ENCODE measurements at places on chromosomes 13 and 19.

- peak; percentile 38 for DNase-seq
These were observed 126.6 kb upstream of the UFM1 start for GRCh38 chr13:38223089-38223488.

- no peak for DNase-seq
These were observed 142.0 kb downstream of the DLEU7 start for GRCh38 chr13:50701469-50701868.

DNA sequence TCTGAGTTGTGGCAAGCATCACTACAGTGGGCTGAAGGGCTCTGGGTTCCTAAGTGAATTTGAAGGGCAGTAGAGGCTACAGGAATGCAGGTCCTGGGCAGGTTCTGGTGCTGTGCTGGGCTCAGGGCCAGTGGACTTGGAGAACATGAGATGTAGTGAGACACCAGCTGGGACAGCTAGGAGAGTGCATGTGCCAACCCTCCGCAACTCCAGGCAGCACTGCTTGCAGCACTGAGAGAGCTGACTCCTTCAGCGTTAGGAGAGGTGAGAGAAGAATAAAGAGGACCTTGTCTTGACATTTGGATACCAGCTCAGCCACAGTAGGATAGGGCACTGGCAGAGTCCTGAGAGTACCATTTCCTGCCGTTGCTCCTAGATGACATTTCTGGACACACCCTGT lies 739.9 kb upstream of the PRR20A start:
- no peak for DNase-seq

DNA sequence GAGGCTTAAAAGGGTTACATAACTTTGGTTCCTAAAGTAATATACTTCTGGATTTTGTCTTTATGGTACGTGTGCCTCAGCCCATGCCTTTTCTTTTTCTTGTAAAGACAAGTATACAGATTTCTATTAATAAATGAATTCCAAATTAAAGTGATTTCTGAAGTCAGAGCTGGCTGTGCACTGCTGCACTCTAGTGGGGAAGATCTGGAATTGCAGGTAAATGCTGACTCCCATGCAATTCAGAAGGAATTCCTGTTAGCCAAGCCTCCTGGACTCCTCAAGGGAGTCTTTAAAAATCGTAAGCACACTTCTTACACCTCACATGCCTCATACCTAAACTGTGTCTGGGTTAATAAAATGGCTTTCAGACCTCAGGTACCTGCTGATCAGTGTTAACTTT lies 118.4 kb upstream of the SLC7A1 start:
- DNase-seq = peak; percentile 20

GRCh38 chr19:40284501-40285352 lies at the start of gene AKT2:
TSS of gene AKT2 (minus strand) at chr19:40285345. CDS start at chr19:40265267, 20,078 bp downstream.
- DNase-seq = no peak

GRCh38 chr13:44140888-44141724 lies 232.5 kb upstream of the SERP2 start:
- peak; percentile 48 for DNase-seq

GRCh38 chr19:33453265-33453664 lies 68.3 kb downstream of the PEPD start:
- DNase-seq = no peak

- DNase-seq = no peak
These were observed 34.1 kb downstream of the ZNF823 start for GRCh38 chr19:11704626-11705025.

DNA sequence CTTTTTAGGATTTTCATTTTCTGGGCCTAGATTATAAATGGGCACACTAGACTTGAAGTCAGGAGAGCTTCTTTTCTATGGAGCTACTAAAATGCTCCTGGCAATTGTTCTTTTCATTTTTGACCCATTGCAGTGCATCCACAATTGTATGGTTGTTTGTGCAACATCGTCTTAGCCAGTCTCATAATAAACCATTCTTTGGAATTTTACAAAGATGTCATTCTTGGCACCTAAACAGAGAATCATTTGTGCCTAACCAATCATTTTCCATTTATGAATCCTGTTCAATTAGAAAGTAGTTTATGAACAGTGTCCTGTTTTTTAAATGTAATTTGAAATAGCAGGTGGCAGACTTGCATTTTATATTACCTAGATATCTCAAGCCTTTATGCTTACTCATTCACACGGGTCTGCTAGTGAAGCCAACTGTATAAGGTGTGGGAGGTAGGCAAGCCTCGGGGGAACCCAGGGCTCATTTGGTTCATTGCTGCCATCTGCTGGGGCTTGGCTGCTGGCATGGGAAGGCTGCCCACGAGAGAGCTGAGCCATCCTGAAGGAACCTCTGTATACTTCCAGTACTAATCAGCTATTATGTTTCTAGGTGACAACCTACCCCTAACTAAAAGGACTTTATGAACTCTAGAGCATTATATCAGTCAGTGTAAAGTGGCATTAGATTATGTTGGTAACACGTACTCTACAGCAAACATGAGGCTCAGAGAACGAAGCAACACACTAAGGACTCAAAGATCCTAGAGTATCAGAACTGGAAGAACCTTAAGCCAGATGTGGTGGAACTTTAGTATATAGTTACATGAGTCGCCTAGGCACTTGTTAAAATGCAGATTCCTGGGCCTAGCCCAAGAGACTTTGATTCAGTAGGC lies 60.0 kb downstream of the TPT1 start:
- DNase-seq = peak; percentile 91

DNA sequence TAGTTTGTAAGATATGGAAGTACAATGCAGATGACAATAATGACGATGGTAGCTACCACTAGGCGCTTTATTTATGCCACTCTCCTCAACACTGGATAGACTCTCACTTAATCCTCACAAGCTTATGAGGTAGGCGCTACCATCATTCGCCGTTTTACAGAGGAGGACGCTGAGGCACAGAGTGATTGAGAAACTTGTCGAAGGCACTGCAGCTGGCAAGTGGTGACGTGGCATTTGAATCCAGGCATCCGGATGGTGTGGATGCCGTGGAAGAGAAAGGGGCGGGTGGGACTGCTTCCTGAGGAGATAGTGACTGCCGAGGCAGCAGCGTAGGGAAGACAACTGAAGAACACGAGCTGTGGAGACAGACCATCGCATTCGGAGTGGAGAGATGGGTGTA lies 1.3 kb upstream of the RPS9 start:
- DNase-seq = no peak

GRCh38 chr19:37977992-37978391 lies 71.0 kb downstream of the SIPA1L3 start:
- peak; percentile 61 for DNase-seq

DNA sequence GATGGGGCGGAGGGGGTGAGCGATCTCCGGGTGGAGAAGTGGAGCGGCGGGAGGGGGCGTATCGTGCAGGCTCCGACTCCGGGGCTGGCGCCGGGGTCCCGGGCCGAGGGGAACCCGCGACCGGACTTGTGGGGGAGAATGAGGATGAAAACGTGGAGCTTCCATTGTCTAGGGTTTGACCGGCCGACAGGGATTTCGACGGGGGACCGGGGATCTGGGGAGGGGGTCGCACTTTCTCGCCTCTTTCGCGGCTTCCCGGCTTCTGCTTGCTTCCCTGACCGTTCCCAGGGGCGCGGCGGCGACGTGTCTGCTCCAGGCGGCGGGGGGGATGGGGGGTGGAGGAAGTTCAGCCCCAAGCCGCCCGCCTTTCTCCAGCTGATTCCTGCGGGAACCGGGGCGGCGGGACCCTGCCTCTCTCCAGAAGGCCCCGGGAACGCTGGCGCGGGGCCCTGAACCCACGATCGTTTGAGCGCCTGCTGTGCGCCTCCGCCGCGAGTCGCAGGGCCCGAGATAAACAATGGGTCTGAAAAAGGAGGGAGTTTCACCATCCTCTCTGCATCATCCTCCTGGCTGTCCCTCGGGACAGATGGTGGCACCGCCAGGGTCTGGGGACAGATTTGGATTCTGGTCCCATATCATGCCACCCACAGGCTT lies 790 bp downstream of the TPM4 start:
- peak; percentile 43 for DNase-seq

DNA sequence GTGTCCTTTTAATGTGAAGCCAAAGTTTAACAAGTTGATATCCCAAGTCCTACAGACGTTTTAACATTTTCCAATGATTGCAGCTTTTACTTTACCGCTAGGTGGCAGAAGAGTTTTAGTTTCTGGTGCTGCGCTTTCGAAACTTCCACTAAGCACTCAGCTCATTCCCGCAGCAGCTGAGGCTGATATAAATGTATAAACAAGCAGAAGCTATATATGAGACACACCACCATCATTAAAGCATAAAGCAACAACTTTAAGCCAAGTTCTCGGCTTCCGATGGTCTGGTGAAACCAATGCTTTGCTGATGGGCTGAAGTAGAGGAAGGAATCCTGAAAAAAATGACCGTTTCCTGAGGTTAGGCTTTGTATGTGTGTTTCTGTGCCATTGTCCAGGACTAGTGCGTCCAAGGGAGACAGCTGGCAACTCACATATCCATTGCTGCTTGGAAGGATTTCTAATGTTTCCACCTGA lies 753.9 kb downstream of the OLFM4 start:
- DNase-seq = peak; percentile 61

DNA sequence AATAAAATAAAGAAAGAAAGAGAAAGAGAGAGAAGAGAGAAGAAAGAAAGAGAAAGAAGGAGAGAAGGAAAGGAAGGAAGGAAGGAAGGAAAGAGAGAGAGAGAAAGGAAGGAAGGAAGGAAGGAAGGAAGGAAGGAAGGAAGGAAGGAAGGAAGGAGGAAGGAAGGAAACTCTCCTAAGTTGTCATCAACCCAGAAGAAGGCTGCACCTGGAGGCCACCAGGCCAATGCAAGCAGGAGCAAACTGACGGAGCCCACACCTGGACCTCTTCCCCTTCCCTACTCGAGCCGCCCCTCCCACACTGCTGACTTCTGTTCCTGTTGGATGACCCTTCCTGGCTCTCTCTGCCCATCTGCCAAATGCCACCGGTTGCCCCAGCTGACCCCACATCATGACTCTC lies 8.7 kb downstream of the ACER1 start:
- no peak for DNase-seq

GRCh38 chr13:85170372-85170771 lies 628.8 kb downstream of the SLITRK6 start:
- DNase-seq = peak; percentile 36

DNA sequence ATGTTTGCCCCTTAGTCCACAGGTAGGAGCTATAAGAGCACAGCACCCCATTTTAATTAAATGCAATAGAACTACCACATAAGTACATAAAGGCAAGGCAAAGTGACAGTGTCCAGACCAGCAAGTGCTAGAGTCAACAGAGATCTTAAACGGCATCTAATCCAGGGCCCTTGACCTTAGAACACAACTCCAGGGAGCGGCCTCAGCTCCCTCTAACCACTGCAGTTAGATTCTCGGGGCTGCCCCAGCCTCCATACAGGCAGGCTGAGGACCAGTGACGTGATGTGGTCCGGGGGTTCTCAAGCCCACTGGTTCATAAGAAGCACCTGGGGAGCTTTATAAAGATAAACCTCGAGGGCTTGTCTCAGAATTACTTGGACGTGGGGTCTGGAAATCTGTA lies 10.0 kb upstream of the ATP12A start:
- DNase-seq = no peak

- DNase-seq = no peak
These were observed 720.5 kb upstream of the PCDH9 start for GRCh38 chr13:67950603-67951002.

DNA sequence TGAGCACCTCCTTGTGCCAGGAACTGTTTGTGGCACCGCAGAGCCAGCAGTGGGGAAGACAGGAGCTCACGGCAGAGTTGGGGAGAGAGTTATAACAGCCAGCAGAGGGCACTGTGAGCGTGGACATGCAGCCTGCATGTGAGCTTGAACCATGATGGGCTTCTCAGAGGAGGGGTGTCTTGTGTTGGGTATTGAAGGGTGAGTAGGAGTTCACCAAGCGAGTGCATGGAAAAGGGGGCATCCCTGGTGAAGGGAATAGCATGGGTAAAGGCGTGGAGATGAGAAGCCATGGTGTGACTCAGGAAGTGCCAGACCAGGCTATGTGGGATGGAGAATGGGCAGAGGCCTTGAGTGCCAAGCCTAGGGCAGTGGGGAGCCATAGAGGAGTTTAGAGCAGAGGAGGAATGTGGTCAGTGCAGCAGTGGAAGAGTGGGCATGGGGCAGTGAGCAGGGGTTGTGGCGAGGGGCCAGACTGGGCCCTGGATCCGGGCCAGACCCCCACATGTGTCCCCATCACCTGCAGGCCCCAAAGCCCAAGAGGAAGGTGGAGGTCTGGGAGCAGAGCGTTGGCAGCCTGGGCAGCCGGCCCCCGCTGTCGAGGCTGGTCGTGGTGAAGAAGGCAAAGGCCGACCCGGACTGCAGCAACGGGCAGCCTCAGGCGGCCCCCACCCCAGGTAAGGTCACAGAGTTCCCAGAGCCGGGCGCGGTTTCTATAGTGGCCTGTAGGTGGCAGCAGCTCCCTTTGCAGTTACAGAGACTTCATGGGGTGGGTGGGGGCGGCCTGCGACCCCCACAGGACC lies 11.8 kb upstream of the SHD start:
- peak; percentile 66 for DNase-seq

GRCh38 chr13:105552078-105552477 lies 983.4 kb downstream of the EFNB2 start:
- DNase-seq = no peak

GRCh38 chr13:91546900-91547299 lies 148.5 kb downstream of the GPC5 start:
- DNase-seq = peak; percentile 39

GRCh38 chr19:54517483-54517882 lies 14.9 kb downstream of the LAIR2 start:
- DNase-seq = peak; percentile 40

DNA sequence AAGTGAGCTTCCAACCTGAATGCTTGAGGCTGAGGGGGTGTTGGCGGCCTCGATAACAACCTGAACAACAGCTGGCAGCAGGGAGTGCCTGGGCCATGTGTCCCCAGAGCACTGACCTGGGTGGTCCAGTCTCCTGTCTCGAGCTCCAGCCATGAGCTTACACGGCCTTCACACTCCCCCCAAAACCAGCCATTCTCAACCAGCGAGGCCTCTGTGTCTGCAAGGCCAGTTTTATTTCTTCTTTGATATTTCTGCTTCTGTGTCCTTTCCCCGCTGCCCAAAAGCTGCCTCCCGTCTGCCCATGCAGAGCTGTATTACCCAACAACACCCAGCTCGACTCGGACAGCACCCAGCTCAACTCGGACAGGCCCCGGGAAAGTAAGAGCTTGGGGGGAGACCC lies 32.5 kb upstream of the TFDP1 start:
- no peak for DNase-seq

DNA sequence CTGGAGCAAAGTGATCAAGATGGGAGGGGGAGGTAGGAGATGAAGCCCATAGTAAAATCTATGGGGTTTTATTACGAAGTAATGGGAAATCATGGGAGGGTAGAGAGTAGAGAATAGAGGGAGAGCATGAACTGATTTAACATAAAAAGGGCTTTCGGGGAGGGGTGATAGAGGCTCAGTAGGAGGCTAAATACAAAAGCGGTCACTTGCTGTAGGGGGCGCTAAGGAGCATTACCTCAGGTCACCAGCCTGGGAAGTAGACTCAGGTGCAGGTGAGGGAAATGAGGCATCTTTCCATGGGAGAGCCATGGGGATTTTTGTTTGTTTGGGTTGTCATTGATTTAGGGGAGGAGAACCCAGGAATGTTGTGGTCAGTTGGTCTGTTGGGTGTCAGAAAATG lies 14.1 kb downstream of the KRTDAP start:
- DNase-seq = no peak

- no peak for DNase-seq
These were observed 2.2 kb downstream of the ZNF787 start for GRCh38 chr19:56118666-56119581.

All from epithelial cell of esophagus (primary cell).